ENCODE measurements at places on chromosomes 5 and 9.

DNA sequence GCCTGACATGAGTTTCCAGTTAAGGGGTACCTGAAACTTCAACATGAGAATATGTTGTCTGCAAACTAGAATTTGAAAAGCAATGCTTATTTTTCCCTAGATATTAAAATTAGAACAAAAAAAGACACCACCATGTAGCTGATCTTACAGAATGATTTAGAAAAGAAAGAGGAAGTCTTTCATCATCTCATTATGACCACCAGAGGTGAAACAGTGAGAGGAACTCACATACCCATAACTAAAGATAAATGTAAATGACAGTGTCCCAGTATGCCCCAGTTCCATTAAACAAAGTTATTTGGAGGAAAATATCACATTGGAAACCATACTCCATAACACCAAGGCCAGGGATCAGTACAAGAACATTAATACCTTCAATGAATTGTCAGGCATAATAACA is 6.9 kb downstream of the TAF7 start:
- peak; percentile 71 for DNase-seq

GRCh38 chr5:125424402-125425141 is 678.1 kb upstream of the ZNF608 start:
- DNase-seq = no peak

DNA sequence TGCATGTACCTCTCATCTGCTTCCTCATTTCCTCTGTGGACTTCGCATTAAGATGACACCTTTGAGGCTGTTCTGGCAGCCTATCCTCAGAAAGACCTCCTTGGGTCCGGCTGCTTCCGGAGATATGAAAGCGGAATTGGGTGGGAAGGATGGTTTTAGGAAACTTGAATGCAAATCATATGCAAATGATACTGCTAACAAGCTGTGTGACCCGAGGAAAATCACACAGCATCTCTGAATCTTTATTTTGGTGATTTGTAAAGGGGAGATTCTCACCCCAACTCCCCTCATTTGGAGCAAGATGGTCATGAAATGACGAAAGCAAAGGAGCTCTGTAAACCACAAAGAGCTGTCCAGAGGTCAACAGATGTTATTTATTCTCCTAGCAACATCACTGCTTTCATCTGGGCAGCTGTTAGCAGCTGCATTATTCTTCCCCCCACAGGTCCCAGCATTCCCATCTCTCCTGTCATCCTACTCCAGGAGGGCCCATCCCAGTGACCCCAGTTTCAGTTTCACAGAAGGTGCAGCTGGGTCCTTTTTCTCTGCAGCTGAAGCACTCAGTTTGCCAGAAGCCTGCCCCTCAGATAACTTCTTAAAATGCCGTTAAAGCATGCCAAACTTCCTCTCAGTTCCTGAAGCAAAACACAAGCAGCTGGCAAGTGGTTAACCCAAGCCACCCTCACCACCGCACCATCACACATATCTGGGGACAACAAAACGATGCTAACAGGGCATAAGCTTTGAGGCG is 269.5 kb downstream of the SEC61B start:
- peak; percentile 95 for DNase-seq

GRCh38 chr5:10243660-10244240 is 5.9 kb downstream of the ATPSCKMT start:
- no peak for DNase-seq

GRCh38 chr5:158246661-158247060 is 387.7 kb upstream of the CLINT1 start:
- DNase-seq = no peak

GRCh38 chr9:78215706-78216105 is 20.2 kb upstream of the CEP78 start:
- DNase-seq = no peak

DNA sequence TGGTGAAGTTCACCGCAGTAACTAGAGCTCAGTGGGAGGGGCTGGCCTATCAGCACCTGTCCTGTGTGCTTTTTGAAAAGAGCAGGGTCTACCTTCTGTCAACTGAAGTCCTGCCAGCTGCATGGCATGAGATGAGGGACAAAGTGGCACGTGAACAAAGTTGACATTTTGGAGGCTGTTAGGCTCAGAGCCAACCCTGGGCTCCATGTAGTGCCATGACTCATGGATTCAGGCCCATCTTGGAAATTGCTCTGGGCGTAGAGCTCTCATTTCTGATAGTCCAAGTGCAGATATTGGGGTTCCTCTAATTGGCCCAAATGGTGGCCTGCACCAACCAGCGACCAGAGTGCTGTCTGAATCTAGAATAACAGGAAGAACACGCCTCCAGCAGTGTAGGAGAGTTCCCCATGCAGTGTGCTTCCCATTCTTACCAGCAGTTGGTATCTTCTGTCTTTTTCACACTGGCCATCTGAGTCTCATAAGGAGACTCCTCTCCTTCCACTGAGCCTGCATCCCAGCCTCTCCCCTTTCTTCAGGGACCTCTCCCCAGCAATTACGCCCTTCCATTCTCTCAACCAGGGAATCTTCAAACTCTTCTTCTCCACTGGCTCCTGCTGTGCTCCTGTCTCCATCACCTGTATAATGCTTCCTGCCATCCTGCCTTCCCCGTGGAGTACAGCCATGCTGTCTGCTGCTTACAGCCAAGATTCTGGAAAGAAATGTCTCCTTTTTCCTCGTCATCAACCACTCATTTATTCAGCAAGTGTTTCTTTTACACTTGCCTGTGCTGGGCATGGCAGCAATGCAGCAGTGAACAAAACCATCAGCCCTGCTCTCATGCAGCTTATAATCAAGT is 30.4 kb downstream of the IRF1 start:
- DNase-seq = peak; percentile 80

DNA sequence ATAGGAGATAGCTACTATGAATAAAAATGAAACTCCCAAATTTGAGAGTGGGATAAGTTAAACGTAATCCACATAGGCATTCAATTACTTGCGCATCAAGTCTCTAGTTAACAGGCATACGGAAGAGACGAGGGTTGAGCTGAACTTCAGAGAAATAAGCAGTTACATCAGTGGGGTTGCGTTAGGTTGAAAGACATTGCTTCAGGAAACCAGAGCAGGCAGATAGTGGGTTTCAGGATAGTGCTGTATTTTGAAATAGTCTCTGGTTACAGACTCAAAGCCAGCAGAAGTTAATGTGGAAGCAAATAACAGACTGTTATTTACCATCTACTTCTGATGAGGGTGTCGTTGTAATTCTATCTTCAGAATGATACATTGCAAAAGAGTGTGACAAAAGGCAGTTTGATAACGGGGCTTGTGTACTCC is 533.4 kb downstream of the PDE4D start:
- peak; percentile 93 for DNase-seq

- DNase-seq = no peak
These were observed 13.2 kb upstream of the BOD1 start for GRCh38 chr5:173629628-173630027.

GRCh38 chr5:68329554-68330255 is 114.1 kb downstream of the PIK3R1 start:
- DNase-seq = peak; percentile 67

DNA sequence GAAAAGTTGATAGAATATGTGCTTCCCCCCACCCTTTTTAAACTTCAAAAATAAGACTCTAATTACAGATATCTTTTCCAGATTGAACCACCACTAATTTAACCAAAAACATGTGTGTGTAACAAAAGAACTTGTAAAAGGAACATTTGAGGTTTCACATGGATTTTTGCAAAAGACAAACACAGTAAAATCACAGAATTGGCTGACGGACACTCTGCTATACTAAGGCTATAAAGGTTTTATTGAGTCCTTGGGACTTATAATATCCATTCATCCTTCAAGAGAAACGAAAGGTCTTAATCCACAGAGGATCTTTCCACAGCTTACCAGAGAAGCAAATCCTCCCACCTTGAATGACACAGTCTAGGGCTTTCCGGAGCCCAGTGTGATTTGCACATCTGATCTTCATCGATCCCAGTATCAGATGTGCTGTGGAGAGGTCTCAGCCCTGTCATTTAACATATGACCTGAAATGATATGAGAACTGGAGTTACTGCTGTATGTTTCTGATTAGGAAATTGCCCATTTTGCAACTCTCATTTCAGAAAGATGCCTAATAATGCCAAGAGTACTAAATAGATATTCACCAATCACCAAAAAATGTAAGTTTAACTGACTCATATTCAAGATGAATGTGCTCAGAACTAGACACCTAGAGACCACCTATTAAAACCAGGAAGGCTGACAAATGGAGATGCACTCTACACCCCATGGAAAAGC is 256.5 kb upstream of the FBXL7 start:
- DNase-seq = no peak

DNA sequence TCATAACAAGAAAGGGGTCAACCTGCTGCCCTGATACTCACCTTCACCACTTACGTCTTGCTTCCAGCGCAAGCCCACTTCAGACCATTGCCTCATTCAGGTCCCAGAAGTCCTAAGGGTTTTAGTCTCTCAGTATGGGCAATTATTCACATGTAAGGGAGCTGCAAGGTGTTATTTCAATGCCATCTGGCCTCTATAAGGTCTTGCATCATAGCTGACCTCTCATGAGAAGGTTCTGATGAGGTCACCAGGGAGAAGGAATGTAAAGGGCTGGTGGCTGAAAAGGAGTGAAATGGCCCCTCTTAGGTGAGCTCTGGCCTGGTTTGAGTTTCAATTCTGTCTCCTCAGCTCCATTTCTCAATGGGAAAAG is 1.5 kb upstream of the MARCHF3 start:
- peak; percentile 11 for DNase-seq

DNA sequence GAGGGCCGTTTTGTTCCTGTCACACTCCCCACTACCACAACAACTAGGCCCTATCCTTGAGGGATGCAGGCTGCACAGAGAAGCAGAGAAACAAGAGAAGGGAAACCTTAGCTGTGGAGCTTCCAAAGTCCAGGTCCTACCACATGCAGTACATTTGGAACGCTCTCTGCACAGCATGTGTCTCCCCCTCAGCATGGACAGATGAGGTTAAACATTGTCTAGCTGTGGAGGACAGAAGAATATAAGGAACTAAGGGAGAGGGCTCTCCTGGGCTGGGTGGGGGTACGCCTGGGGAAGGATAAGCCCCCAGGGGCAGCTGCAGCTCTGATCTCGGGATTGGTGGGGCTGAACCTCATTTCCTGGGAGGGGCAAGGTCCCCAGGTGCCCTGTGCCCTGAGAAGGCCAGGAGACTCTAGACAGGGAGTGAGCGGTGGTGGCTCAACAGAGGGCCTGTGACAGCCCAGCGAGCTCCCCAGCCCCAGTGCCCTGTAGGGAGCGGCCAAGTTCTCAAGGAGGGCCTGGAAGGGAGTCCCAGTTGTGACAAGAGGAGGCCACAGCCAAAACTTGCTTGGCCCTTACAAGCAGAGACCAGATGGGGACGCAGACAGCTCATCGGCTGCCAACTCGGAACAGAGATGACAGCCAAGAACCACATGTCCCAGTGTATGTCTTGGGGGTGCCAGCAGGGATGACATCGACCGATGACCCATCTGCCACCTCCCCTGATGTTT is 30.1 kb downstream of the TSPAN17 start:
- no peak for DNase-seq

DNA sequence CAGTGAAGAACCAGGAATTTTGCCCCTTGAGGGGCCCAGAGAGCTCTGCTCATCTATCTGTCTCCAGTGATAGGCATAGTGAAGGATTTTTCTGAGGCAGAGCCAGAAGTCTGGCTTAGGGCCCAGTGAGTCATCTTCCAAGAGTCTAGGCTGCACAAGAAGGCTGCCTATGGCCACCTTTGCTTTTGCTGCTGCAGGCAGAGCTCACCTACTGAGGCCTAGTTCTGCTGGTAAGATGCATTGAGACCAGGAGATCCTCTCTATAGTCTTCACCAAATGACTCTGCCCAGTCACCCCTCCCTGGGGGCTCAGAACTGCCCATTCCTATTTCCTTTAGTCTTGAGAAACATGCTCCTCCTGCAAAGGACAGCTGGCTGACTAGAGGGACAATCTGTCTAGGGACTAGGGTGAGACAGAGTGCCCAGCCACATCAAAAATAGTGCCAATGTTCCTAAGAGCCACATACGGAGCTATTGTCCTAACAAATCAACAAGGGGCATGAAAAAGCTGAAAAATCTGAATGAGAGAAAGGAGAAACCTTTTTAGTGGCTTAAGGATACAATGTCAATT is 40.3 kb upstream of the CDKN2AIPNL start:
- DNase-seq = no peak

DNA sequence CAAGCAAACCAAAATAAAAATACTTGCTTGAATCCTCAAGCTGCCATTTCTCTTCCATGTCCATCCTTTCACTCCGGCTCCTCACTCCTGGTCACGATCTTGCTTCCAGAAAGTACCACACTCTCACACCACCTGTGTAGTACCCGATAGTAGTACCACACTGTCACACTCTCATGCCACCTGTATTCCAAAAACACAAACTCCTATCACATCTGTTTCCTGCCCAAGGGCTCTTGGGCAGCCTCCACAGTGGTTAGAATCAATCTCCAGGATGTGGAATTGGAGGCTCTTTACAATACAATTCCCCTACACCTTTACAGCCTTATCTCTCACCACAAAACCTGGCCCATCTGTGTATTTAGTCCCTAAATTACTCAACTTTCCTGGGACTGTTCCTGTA is 130.6 kb downstream of the GNAQ start:
- no peak for DNase-seq

DNA sequence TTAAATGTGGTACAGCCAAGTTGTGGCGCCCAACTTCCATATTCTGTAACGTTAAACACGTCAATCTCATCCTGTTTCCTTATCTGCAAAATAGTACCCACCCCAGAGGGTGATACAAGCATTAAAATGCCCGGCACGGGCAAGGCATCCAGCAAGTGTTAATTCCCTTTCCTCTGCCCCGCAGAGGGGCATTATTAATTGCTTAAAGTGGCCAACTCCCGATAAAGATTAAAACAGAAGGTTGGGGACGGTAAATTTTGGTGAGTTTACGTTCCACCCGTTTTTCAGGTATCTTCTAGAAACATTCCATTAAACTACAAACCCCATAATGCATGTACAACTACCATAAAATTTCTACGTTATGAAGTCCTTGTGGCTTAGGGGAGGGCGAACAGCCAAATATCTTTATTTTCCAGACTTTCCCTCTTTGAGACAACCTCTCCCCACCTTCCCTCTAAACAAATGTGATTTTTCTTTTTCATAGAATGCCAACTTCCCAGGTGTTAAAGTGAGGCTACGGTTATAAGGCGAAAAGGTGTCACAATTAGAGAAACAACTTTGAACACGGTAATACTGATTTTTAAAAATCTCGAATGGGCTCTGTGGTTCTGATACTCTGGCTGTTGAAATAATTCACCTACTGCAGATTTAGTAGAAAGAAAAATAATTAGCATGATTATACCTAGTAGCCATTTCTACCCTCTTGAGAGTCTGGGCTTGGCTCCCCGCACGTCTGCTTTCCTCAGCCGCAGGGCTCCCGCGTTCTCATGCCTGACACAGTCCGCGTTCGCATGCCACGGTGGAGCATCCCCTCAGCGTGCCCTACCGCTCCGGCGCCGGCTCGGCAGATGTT is 1.2 kb upstream of the GPBP1 start:
- DNase-seq = no peak

- peak; percentile 100 for DNase-seq
These were observed 51.2 kb downstream of the SLC1A3 start for GRCh38 chr5:36657563-36657995.
